ENCODE measurements at places on chromosomes 16 and 17.

- no peak for DNase-seq
These were observed 13.1 kb downstream of the BCAR1 start for GRCh38 chr16:75238132-75238852.

DNA sequence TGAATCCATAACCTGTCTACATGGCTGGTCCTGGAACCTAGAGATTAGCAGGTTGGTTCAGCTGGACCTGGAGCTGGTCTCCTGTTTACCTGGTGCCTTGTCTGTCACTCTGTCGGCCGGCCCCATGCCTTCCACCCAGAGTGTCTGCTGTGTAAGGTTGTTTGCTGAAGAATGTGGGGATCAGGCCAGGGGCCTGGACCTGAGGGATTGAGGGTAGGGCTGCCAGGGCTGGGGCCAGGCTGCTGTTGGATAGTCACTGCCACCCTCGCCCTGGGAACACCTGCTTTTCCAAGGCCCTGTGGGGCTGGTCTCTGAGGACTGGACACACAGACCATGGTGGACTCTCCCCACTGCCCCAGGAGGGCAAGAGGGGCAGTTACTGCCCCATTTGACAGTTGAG is 1.4 kb downstream of the NHERF2 start:
- DNase-seq = no peak

DNA sequence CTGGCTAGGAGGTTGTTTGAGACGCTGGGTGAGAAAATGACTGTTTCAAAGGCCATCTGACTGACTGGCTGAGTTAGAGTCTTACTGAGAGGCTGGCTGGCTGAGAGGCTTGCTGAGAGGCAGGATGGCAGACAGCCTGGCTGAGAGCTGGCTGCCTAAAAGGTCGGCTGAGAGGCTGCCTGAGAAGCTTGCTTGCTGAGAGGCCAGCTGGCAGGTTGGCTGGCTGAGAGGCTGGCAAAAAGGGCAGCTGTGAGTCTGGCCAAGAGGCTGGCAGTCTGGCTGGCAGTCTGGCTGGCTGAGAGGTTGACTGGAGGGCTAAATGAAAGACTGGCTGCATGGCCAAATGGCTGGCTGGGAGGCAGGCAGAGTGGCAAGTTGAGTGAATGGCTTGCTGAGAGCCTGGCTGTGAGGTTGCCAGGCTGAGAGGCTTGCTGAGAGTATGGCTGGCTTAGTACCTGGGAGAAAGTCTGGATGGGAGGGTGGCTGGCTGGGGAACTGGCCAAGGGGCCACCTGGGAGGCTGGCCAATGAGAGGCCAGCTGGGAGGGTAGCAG is 35.3 kb upstream of the ACSM2B start:
- DNase-seq = no peak

DNA sequence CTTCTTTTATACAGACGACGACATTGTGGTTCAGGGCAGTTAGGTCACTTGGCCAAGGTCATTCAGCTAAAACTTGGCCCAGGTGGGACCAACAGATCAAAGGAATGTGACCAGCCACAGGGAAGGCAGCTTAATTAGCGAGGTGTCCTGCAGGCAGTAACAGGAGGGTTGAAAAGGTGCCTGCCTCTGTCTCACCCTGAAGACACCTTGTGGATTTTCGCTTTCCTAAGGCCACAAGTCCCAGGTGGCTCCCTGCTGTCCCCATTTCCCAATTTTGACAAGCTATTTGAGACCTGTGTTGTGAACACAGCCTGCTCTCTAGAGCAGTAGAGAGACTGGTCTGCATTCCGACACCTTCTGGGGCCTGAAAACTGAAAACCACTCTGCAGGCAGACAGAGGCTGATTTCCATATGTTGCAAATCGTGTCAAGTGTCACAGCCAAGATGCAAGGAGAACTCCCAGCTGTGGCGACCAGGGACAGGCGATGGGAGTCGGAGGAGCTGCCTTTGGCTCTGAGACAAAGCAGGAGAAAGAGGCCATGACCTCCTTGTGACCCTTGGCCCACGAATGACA is 593.1 kb upstream of the CDH5 start:
- DNase-seq = no peak

- DNase-seq = no peak
These were observed 65.3 kb downstream of the MEAK7 start for GRCh38 chr16:84438971-84439696.

DNA sequence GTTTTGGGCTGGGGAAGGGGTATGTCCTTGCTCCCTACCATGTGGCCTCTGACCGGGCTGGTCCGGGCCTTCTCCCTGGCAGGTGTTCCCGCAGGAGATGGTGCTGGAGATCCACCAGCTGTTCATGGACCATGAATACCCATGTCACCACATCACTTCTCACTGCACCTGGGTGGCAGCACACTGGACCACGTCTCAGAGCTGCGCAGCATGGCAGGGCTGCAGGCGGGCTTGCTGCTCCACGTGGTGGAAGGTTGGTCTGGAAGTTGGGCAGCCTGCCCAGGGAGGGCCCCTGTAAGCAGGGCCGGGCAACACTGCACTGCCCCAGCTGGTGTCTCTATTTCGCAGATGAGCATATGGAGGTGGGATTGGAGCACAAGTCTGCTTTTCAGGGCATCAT is 169.5 kb upstream of the ZNF267 start:
- DNase-seq = no peak

DNA sequence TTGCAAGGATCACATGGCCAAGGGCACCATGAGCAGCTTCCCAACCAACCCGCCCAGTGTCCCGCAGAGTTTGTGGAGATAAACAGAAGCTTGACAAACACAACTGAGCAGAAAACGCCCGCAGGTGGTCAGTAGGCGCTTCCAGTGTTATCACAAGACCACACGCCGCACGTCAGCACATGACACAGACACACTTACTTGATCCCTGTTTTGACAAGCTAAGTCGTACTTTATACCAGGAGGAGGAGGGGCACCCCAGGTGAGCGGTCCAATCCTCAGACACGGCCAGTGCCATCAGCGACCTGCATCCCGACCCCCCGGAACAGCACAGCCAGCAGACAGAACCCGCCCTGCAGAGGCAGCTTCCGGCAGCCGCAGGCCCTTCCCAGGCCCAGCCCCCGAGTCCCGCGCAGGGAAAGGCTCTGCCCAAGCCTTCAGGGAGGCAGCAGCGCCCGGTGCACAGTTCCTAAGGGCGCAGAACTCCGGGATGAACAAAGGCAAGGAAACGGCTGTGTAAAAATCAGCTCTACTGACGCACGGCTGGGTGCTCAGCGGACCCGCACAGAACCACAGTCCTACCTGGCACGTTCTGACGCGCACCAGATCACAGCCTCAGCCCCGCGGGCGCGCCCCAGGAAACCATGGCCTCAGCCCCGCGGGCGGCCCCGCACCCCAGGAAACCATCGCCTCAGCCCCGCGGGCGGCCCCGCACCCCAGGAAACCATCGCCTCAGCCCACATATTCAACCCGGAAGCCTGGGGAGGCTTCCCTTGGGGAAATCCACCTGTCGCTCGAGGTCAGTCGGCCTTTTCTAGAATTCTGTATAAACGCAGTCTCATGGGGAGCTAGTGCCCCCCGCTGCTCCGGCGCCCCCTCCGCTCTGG is 27.8 kb downstream of the AXIN1 start:
- peak; percentile 79 for DNase-seq

DNA sequence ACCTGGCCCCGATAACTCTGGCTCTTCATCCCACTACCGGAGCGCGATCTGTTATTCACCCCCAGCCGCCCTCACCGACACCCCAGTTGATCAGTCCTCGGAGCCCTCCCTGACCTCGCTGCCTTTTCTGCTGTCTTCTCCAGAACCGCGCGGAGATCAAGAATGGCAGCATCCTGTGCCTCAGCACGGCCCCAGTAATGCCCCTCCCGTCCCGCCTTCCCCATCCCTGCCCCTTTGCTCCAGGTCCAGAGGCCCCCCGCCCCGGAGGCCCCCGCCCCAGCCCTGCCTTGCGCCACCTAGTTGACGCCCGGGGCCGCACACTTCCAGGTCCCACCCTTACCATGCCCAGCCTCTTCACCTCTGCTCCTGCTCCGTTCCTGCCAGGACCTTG is 872 bp downstream of the ELMO3 start:
- DNase-seq = no peak

DNA sequence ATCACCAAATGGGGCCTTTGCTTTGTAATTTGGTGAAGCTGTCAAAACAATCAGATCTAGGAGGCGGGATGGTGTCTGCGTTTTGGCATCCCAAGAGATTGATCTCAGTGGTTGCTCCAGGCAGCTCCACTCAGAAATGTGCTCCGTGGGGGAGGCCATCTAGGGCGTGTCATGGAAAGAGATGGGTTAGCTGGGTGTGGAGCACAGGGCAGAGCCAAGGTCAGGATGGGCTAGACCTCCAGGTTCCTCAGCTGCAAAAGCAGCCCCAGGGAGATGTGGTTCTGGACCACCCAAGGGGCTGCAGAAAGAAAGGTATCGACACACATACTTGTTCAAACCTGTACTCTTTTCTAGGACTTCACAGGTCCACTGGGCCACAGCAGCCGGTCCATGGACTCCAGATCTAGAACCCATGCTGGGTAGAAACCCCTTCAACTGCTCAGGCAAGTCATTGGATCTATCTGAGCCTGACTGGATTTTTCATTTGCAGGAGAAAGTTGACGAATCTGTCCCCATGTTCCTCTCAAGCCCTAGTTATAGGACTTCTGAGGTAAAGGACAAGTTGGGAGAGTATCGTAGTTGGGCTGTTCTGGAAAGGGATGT is 270.2 kb upstream of the RPL38 start:
- DNase-seq = no peak

GRCh38 chr16:73025151-73025855 is 22.6 kb downstream of the ZFHX3 start:
- no peak for DNase-seq

DNA sequence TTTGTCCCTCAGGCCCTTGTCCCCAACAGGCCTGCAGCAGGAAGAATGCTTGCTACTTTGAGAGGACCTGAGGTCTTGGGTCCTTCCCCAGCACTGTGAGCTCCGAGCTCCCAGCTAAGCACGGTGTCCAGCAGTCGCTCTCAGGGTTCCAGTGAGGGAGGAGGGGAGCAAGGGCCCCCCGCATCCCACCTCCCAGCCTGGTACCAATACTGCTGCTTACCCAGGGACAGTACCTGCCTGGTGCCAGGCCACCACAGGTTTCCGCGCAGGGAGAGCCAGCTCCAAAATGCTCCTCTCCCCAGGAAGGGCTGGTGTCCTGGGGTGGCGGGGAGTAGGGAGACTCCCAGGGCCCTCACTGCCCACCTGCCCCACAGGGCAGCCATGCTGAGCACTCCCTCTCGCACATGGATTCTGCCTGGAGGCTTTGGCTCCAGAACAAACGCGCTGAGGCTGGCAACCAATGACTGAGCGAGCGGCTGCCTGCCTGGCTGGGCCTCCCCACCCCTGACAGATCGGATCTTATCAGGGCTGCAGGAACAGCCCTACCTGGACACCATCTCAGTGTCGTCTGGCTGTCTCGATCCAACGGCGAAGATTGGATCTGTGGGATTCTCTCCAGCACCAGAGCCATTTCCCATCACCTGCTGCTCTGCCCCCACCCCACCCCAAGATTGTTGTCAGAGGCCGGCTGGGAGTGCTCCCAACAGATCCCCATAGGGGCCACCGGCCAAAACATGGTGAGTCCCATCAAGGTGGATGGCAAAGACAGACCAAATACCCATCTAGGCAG is 2.4 kb downstream of the DOK4 start:
- no peak for DNase-seq

- no peak for DNase-seq
These were observed 2.6 kb downstream of the TMEM220 start for GRCh38 chr17:10727192-10727591.

DNA sequence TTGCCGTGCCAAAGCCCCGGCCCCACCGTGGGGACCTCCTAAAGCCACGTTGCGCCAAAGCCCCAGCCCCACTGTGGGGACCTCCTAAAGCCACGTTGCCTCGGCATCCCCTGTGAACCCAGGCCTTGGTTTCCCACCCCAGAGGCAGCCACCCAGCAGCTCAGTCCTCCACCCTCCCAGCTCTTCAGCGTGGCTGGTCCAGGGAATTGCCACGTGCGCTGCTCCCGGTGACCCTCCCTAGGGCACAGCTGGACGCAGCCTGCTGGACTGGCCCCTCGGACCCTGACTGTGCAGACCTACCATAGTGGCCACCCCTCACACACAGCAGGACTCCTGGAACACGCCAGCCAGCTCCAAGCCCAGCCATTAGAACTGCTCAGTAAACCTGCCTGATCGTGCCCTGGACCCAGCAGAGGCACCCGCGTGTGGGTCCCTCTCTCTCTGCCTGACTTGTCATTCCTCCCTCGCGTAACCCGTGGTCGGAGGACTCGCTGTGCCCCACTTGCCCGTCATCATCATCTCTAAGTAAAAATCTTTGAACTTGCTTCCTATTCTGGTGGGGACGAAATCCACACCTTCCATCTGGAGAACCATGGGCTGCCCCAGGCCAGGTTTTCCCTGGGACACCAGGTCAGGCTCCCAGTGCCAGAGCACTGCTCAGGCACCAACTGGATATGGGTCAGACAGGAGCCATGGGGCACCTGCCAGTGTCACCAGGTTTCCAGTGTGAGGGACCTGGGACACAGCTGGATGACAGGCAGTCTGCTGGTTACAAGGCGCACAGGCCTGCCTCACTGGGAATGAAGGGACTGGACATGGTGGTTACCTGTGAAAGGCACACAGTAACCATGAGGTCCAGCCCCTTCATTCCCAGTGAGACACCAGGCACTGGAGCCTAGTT is 5.6 kb downstream of the CIAO3 start:
- no peak for DNase-seq

DNA sequence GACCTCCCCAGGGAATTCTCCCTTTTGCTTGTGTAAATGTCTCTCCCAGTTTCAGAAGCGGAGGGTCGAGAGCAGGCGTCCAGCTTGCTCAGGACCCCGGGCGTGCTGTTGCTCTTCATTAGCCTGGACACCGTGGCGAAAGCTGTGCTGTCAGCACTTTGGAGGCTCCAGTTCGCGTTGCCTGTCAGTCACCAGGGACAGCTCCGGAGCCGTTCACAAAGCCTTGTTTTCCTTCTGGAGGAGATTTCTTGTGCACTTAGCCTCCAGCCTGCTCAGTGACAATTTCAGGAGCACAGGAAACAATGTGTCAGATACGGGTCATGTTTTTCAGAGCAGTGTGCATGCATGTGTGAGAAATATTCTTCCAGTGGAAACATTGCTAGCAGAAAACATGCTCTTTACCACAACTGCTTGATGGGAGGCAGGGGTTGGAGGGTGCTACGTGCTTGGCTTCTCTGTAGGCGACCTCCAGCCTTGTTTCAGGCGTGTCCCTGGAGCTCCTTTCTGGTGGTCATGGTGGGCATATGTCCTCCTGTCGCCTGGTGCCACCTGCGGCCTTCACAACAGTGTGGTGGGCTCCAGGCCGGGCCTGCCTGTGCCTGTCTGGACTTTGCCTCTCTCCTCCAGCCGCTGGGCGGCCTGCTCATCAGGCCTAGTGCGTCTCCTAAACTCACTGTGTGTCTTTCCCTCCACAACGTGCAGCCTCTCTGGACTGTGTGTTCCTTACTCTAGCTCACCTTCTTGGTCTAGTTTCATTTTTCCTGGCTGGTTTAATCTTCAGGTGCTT is 29.0 kb downstream of the ZNF750 start:
- DNase-seq = no peak

- DNase-seq = no peak
These were observed 29.0 kb downstream of the RAB11FIP3 start for GRCh38 chr16:454397-454940.

GRCh38 chr16:78455861-78456260 is 356.4 kb downstream of the WWOX start:
- DNase-seq = no peak

GRCh38 chr17:72274614-72275013 is 153.8 kb downstream of the SOX9 start:
- DNase-seq = no peak
